ENCODE measurements at places on chromosomes 4 and X. TPM values are rescaled to one million over a fixed set of nuclear protein-coding genes. Genes with fewer than 3 reads are reported as not detected.

The RFC1 gene
- total RNA-seq: 58.6 TPM

DNA sequence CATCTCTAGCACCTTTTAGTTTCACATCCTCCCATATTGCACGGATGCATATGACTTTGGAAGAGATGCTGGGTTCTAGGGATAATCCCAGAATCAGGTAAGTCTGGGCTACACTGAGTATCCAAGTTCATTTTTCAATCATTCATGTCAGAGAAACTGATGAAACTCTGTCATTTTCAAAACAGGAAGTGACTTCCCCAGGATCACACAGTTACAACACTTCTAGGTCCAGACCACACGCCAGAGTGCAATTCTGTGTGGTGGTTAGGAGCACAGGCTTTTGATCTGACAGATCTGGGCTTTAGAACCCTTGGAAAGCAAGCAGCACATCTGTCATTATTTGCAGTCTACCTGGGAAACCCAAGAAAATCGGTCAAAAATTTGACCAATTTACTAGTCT is 52.1 kb upstream of the CDKN2AIP start:
- no peak for DNase-seq
- H3K4me1 ChIP-seq: peaks cover 48% of the 10 kb centered on the region
- H3K4me3 ChIP-seq: no peak overlapping the region
- H3K27me3 ChIP-seq: peaks cover 17% of the 10 kb centered on the region
- no peaks in the 10 kb centered on the region for H3K36me3 ChIP-seq

GRCh38 chr4:3123181-3123671 is 48.7 kb downstream of the HTT start:
- H3K4me1 ChIP-seq: peaks cover 2% of the 10 kb centered on the region
- DNase-seq: no peak
- no peaks in the 10 kb centered on the region for H3K27me3 ChIP-seq

DNA sequence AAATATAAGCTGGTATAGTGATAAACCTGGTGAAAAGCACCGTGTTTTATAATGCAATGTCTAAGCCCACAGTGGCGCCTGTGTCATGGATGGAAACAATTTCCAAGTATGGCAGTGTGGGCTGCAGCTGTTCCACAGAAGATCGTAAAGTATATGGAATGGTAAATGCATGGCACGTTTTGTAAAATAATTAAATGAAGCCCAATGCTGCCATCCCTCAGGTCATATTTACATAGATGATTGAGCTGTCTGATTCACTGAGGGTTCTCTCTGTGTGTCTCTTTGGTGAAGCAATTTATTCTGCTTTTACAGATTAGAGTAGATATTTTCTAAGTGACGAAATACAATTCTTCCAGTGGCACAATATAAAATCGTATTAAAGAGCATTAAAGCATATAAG is 164.8 kb downstream of the ASMT start:
- no peak for DNase-seq
- H3K4me3 ChIP-seq: no peak overlapping the region
- H3K27ac ChIP-seq: no peak overlapping the region
- H3K4me1 ChIP-seq: no peaks in the 10 kb centered on the region

DNA sequence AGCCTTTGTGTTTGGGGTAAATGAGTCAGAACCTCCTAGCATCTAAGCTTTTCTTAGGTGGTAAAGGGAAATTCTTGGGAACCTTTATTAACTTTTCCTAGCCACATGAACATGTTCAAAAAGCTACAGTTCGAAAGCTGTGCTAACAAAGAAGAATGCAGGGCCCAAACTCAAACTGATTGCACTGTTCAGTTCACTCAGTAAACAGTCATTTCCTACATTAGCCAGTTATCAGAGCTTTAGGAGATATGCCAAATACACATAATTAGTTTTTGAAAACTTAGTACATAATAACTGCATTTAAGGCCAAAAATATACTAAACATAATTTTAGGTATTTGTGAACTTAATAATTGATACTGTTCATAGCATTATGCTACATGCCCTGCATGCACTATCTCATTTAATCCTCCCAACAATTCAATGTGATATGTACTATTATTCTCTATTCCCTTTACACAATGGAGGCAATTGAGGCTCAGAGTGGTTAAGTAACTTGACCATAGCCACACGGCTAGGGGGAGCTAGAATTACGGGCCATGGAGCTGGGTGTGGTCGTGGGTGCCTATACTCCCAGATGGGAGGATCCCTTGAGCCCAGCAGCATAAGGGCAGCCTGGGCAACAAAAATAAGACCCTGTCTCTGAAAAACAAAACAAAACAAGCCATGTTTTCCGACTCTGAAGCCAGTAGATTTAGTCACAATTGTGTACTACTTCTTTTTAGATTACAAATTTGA is 43.9 kb upstream of the PDGFRA start:
- H3K27ac ChIP-seq: no peak overlapping the region
- H3K4me3 ChIP-seq: no peak overlapping the region
- H3K27me3 ChIP-seq: peaks cover 22% of the 10 kb centered on the region
- DNase-seq: no peak
- no peaks in the 10 kb centered on the region for H3K4me1 ChIP-seq
- no peaks in the 10 kb centered on the region for H3K36me3 ChIP-seq

The PABPC1L2B gene
- total RNA-seq: not detected

GRCh38 chrX:9842541-9842940 is 56.3 kb downstream of the SHROOM2 start:
- peaks cover 13% of the 10 kb centered on the region for H3K4me1 ChIP-seq
- no peak overlapping the region for H3K4me3 ChIP-seq
- DNase-seq: no peak
- peaks cover 1% of the 10 kb centered on the region for H3K36me3 ChIP-seq
- no peaks in the 10 kb centered on the region for H3K27me3 ChIP-seq
- peak overlapping the region; percentile 41 for H3K27ac ChIP-seq

- no peak overlapping the region for H3K4me3 ChIP-seq
- peaks cover 4% of the 10 kb centered on the region for H3K4me1 ChIP-seq
- no peak overlapping the region for H3K27ac ChIP-seq
- no peaks in the 10 kb centered on the region for H3K36me3 ChIP-seq
- H3K27me3 ChIP-seq: no peaks in the 10 kb centered on the region
- no peak for DNase-seq
Observed at GRCh38 chr4:150216726-150217125, 138.5 kb downstream of the DCLK2 start.

GRCh38 chr4:145736241-145736831 is 56.4 kb downstream of the C4orf51 start:
- H3K27me3 ChIP-seq: peaks cover 4% of the 10 kb centered on the region
- H3K4me1 ChIP-seq: peaks cover 23% of the 10 kb centered on the region
- no peak overlapping the region for H3K4me3 ChIP-seq
- no peaks in the 10 kb centered on the region for H3K36me3 ChIP-seq
- DNase-seq: no peak

The FHDC1 gene
- 11.6 TPM for total RNA-seq

GRCh38 chrX:155001873-155002272 is 20.6 kb downstream of the F8 start:
- no peak for DNase-seq
- H3K4me1 ChIP-seq: peaks cover 2% of the 10 kb centered on the region
- no peaks in the 10 kb centered on the region for H3K27me3 ChIP-seq
- H3K27ac ChIP-seq: no peak overlapping the region
- no peak overlapping the region for H3K4me3 ChIP-seq

GRCh38 chr4:146340798-146341197 is 126.5 kb downstream of the REELD1 start:
- no peak overlapping the region for H3K27ac ChIP-seq
- no peak for DNase-seq
- peaks cover 20% of the 10 kb centered on the region for H3K4me1 ChIP-seq
- no peaks in the 10 kb centered on the region for H3K36me3 ChIP-seq
- peaks cover 9% of the 10 kb centered on the region for H3K27me3 ChIP-seq

DNA sequence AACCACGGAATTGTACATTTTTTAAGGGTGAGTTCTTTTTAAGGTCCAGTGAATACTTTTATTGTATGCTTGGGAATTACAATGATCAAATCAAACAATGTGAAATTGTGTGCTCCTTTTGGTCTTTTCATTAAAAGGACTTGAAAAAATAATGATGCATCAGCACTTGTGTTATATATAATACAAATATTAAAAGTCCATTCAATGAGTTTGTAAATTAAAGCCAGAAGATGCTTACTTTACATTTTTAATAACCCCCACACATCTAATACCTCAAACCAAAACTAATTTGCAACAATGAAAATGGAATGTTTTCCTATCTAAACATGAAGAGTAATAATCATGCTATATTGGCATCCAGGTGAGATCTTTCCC is 369.8 kb upstream of the LCORL start:
- H3K4me3 ChIP-seq: no peak overlapping the region
- peaks cover 22% of the 10 kb centered on the region for H3K4me1 ChIP-seq
- no peaks in the 10 kb centered on the region for H3K36me3 ChIP-seq
- no peaks in the 10 kb centered on the region for H3K27me3 ChIP-seq
- DNase-seq: no peak

The SUPT20HL1 gene
- total RNA-seq: not detected

- DNase-seq: no peak
- H3K27me3 ChIP-seq: no peaks in the 10 kb centered on the region
- H3K4me3 ChIP-seq: peak overlapping the region; percentile 78
- peak overlapping the region; percentile 94 for H3K27ac ChIP-seq
- peaks cover 19% of the 10 kb centered on the region for H3K4me1 ChIP-seq
- peaks cover 7% of the 10 kb centered on the region for H3K36me3 ChIP-seq
Observed at GRCh38 chrX:48919360-48919841, 577 bp upstream of the PIM2 start.

Measured in progenitor cell of endocrine pancreas (in vitro differentiated cells).